RPMI8226 (cell line): ENCODE measurements at places on chromosomes 16 and 17.

- DNase-seq: no peak
Measured at GRCh38 chr16:85607796-85608514, 5.2 kb upstream of the GSE1 start.

DNA sequence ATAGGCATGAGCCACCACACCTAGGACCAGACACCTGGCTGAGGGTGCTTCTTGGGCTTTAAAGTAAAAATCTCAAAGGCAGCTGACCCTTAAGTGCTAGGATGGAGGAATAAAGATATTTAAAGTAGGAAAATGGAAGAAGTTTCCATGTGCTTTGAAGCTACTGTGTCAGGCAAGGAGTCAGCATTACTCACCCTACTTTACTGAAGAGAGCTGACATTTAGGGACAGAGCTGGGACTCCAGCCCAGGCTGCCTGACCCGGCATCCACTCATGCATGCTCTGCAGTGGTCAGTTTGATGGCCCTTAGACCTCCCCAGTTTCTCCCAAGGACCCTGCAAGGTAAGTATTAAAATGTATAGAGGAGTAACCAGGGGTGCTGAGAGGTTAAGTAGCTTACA, 124.7 kb upstream of the PLCG2 start:
- no peak for DNase-seq

DNA sequence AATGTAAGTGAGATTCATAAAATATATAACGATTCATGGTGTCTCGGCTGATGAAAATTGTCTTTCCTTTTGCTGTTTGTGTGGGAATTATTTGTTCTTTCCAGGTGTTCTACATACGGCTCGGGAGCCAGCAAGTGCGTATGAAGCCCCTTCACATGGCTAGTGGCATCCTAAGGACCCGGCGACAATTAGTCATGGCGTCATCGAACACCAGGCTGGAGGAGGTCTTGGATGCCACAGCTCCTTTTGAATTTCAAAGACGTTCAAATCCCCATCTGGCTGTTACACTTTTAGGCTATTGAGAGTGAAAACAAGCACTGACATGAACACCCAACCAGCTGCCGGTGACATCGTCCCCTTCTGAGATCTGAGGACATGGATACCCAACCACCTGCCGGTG, 397.7 kb upstream of the TNRC6C start:
- no peak for DNase-seq

GRCh38 chr17:28133562-28133970, 91.1 kb downstream of the NLK start:
- DNase-seq: no peak

GRCh38 chr17:62064029-62064790, 868 bp downstream of the MED13 start:
- DNase-seq: peak; percentile 57

- no peak for DNase-seq
Measured at GRCh38 chr17:69762359-69762758, 312.7 kb upstream of the KCNJ16 start.

DNA sequence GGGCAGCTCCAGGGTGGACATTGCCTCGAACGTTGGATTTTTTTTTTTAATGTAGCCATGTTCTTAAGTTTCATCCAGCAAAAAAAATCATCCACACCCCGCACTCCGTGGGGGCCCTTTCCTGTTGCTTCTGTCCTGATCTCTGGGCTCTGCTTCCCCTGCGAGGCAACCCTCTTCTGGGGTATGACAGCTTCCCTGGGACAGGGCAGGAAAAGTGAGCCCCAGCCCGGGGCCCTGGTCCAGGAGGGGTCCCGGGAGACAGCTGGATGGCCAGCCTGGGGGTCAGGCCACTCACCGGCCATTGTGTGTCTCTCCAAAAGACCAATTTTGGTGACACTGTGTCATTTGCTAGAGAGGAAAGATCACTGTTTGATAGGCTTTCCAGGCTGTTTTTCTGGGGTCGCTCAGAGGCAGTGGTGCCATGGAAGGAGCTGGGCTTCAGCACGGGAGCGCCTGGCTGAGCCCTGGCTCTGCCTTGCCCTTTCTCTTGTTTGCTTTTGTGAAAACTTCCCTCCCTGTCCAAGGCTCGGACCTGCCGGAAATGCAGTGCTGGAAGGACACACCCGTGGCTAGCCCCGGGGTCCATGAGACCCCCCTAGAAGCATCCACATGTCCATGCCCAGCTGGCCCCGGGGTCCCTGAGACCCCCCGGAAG, 41.0 kb upstream of the CHMP6 start:
- DNase-seq: no peak

DNA sequence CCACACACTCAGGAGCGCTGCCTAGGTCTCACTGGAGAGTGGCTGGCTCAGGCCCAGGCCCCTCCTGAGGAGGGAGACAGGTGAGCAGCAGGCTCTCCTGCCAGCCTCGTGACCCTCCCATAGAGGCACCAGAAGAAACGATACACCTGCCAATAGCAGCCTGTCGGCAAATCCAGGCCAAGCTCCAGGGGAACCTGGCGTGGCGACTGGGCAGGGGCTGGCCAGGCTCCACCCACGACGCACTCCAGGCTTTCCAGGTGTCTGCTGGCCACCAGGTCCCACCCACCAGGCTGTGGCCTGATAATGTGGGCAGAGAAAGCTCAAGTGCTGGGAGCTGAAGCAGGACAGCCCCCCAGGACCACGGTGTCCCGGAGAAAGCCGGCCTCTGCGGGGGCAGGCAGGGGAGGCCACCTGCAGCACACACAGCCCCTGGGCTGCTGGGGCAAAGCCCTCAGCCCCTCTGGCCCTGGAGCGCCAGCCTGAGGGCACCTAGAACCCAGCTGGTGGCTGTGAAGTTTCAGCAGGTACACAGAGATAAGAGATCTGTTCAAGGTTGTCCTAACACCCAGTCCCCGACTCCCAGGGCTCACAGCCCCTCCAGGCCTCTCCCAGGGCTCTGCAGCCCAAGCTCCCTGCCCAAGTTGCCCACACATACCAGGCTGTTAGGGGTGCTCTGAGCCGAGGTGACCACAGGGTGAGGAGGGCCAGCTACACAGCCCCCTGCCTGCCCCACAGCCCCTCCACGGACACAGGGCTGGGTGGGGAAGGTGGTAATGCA, 2.4 kb downstream of the PGAP6 start:
- no peak for DNase-seq

DNA sequence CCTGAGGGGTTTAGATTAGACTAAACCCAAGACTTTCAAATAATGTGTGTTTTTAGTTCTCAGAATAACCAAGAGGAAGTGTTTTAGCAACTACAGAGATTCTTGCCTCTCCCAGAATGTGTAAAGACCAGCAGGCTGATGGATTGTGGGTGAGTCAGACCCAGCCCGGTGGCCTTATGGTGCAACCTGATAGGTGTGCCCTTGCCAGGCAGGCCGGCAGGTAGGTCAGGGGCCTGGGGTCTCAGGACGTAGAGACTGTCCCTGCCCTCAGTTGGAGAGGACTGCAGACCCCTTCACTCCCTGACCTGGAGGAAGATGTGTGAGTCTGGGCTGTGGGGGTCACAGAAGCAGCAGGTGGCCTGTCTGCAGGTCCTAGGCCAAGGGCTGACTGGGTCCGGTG, 47.2 kb upstream of the ACSF3 start:
- no peak for DNase-seq

- no peak for DNase-seq
Measured at GRCh38 chr17:72378414-72379390, 257.9 kb downstream of the SOX9 start.

DNA sequence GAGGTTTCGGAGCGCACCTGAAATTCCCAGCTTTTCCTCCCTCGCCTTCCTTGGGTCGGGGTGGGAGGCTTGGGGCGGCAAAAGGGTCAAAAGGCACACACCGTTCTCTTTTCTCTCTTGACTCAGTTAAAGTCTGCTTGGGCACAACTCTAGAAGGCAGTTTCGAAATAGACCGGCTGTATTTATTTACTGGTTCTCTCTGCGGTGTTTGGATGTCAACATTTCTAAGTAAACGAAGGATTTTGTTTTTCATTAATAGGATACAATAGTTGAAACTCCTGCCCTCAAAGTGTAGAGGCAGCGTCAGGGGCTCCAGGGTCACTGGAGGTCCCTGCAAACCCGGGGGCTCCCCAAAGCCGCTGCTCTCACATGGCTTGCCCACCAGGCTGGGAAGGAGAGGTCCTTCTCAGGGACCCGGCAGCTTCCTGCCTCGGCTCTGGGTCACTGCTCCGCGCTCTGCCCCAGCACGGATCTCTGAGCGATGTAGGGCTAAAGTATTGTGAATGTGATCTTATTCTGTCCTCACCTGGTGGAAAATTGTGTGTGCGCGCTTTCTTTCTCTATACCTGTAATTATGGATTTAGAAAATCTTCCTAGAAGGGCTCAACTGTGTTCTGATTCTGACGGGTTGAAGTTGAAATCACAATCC, 952 bp downstream of the BMERB1 start:
- DNase-seq: no peak

GRCh38 chr16:16071631-16072244, 122.3 kb downstream of the ABCC1 start:
- no peak for DNase-seq

DNA sequence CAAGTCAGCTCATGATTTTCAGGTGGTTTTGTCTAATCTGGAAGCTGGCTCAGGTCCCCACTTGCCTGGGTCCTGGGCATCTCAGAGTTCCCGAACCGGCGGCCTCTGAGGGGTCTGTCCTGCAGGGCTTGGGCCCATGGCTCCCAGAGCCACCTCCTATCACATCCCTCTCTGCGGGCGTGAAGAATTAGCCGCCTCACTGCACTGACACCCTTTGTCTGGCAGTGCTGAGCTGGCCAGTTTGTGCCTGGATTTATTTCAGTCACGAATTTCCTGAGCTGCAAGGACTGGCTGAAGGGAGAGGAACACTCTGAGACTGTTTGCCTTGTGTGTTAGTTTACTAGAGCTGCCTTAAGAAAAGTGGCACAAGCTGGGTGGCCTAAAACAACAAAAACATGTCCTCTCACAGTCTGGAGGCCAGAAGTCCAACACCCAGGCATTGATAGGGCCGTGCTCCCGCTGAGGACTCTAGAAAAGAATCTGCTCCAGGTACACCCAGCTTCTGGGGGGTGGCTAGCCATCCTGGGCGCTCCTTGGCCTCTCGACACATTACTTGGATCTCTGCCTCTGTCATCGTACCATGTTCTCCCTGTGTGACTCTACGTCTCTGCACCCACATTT, 217.5 kb upstream of the DYNLRB2 start:
- DNase-seq: no peak

DNA sequence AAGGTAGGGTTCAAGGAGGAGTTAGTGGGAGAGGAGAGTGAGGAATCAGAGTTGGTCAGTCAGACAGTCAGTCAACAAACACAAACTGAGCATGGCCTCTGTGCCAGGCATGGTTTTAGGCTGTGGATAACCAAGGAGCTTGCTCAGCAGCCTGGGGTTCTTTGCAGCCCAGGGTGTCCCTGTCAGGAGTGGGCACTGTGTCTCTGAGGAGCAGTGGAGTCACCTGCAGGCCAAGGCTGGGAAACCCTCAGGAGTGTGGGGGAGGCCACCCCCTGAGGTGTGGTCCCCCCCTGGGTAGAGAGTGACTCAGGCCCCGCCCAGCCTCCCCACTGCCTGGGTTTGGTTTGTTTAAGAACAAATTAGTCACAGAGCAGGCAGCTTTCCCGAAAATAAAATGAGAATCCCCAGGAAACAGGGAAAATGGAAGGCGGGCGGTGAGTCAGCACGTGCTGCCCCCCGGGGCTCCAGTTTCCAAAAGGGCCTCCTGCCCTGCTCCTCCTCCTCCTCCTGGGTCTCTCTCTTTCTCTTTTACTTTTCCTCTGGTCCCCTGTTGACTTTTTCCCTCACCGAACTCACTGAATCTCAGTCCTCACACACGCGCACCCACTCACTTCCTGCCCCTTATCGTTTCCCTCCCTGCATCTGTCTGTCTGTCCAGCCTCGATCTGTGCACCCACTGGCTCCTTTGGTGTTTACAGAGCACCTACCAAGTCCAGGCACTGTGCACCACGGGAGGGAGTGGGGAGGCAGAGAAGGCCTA, 44.3 kb downstream of the SOCS3 start:
- DNase-seq: no peak

- no peak for DNase-seq
Measured at GRCh38 chr17:7714721-7715594, 2.6 kb upstream of the DNAH2 start.

DNA sequence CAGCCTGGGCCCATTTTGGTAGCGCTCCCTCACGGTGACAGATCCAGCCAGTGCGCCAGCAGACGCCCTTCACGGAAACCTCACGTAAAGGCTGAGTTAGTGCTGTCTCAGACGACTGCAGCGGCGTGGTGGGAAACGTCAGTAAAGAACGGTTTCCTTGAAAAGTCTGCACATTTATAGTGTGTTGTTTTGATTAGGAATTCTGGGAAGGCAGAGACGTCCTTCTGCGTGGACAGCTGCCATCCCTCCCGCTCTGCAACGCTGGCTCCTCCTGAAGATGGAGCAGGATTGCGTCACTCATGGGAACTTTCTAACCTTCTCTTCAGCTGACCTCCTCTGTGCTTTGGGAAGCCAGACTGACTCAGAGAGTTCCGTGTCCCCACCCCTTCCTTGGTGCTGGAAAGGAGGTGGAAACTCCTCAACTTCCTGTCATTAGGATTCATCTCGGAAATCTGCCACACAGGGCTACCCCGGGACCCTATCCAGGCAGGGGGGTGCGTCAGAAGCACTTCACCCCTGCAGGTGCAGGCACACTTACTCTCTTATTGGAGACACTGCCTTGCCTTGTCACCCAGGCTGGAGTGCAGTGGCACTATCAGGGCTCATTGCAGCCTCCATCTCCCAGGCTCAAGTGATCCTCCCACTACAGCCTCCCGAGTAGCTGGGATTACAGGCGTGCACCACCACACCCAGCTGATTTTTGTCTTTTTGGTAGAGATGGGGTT, 24.3 kb upstream of the CRISPLD2 start:
- DNase-seq: no peak

DNA sequence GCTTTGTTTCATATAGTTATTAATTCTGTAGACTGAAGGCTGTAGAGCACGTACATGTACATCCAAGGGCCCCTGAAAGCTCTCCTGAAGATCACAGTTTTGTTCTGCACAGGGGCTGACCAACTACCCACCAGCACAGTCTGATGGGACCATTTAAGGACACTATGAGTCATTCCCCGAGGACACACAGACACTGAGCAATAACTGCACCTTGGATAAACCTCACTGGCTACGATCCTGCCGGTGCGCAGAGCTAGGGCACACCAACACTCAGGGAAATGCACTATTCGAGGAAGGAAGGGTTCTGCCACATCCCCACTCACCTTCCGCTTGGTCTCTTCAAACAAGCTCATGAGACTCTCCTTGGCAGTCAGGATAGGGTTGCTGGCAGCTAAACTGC, 20.3 kb downstream of the SMG6 start:
- no peak for DNase-seq

GRCh38 chr17:12536021-12536420, 129.7 kb upstream of the MYOCD start:
- no peak for DNase-seq
